ENCODE measurements at places on chromosomes 5 and 9.

DNA sequence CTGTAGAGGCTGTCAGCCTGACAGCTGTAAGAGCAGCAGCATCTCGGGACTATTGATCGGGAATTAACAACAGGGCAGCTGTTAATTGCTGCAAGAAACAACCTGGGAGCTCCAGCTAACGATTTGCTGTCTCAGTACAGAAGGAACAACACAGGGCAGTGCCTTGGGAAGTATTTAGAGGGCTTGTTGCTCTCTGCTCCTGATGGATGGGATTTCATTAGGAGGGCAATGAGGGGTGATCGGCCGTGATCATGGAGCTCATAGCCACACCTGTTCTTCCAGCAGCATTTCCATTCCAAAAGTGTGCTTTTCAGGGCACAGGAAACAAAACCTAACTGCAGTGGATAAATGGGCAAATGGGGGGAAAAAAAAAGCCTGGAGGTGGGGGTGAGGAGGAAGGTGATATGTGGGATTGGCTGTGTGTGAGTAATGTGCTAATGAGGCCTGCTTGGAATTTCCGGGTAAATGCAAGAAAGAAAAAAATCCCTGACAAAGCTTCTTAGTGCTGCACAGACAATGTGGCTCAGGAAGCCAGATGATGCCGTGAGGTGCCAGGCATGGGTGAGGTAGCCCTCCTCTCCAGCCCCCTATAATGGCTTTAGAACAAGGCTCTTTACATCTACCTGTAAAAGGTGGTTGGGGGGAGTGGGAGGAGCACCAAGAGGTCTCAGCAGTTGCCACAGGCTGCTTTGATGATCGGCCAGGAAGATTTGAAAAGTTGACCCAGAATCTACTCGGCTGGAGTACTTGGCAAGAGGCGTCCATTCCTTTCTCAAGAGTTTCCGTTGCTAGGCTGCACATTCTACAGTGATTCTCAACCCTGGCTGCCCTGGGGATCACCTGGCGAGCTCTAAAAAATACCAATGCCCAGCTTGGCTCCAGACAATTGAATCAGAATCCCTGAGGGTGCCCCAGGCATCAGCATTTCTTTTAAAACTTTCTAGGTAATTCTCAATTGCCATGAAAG lies 139.5 kb upstream of the KLF9 start:
- DNase-seq = no peak

- peak; percentile 74 for DNase-seq
Observed at GRCh38 chr9:86099701-86100364, 475 bp upstream of the GOLM1 start.

GRCh38 chr5:19777363-19777762 lies 210.6 kb downstream of the CDH18 start:
- DNase-seq = no peak

- DNase-seq = peak; percentile 65
Observed at GRCh38 chr5:137453483-137454080, 45.5 kb downstream of the SPOCK1 start.
